CD4-positive, alpha-beta T cell treated with Interleukin-6 at 100 ng/mL for 8 hours (primary cell): ENCODE measurements at places on chromosomes 6 and 20.

DNA sequence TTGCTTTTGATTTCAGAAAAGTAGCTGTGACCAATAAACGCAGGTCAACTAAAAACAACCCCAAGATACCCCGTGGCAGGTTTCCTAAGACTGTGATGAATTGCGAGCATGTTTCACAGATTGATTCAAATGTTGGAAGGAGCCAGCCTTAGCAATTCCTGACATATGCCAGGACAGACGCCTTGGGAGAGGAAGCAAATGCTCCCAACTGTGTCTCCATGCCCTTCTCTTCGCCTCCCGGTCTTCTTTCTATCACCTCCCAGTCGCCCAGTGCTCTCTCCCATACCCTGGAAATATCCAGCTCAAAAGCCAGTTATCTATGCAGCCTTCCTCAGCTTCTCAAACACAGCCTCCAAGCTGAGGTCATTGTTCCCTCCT lies 32.0 kb downstream of the KIAA0319 start:
- no peak for DNase-seq

GRCh38 chr6:161100072-161100471 lies 108.5 kb downstream of the MAP3K4 start:
- no peak for DNase-seq

- peak; percentile 53 for DNase-seq
These were observed 47.1 kb upstream of the ENTPD6 start for GRCh38 chr20:25148181-25148981.

GRCh38 chr6:96542702-96543101 lies 20.2 kb upstream of the FHL5 start:
- DNase-seq = peak; percentile 4

- no peak for DNase-seq
These were observed 28.9 kb upstream of the SLC35D3 start for GRCh38 chr6:136893187-136893586.

- DNase-seq = no peak
These were observed 226.3 kb upstream of the DTNBP1 start for GRCh38 chr6:15888798-15889772.

DNA sequence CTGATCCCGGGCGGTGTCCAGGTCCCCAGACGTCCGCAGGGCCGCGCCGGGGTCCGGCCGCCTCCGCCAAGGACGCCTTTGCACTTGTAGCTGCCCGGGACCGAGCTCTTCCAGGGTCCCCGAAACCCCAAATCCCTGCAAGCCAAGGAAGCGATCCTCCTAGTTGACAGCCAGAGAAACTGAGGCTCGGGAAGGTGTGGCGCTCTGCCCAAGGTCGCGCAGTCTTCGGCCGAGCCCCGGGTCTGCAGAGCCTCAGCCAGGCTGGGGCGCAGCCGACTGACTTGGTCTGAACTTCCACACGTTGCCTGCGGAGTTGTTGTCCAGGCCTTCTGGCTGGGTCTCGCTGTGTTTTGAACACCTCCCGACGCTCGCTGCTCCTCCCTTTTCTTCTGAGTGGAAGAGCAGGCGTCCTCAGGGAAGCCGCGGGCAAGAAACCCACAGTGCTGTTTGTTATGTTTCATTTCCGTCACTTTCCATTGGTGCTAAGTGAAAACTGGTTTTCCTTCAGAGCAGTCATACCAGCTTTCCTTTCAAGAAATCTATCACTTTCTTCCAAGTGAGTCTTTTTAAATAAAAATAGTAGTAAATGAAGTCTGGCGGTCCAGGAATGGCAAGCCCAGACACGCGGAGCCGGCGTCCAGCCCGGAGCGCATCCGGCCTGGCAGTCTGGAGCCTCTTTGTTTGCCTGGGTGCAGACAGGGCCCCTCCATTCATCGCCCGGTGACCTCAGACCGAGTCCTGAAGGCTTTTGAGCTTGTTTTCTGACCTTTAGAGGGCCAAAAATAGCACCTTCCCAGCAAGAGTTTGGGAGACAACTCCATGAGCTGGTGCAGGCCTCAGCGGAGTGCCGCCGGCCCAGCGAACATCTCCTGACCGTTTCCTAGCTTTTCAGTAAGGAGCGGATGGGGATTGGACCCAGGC lies 698 bp downstream of the FAM210B start:
- no peak for DNase-seq

DNA sequence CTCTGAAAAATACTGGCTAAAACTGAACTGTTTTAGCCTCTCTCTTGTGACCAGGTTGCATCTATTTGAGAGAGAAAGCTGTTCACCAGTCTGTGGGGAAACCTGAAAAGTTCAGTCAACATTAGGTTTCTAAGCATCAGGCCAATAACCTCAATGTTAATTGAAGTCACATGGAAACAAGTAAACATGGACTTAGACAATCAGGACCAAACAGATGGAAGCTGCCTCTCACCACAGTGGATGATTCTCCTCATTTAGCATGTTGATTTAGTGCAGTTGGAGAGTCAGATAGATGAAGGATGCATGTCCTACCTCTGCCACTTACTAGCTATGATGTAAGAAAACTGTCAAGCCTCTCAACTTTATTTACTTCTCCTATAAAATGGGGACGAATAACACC lies 18.2 kb downstream of the SCGN start:
- no peak for DNase-seq

DNA sequence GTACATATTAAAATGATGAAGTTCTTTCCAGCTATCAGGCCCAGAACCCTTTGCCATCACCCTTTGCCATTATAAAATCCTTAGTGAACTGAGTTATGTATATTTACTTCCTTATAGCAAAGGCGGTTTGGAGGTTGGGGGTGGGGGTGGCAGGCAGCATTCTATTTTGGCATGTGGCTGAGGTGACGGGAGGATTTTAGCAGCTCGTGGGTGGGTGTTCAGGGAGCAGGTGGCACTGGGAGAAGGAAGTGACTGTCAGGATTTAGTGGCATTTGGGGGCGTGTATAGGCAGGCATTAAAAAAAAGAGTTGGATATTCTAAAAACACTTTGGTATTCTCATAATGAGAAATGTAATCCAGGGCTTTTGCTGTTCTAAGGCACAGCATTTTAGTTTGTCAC lies 150.7 kb downstream of the RIMS1 start:
- no peak for DNase-seq

- DNase-seq = no peak
These were observed 46.9 kb upstream of the POU3F2 start for GRCh38 chr6:98787435-98787834.
